WTC11 (cell line): ENCODE measurements at places on chromosomes 16 and 17. TPM values are rescaled to one million over a fixed set of nuclear protein-coding genes. Genes with fewer than 3 reads are reported as not detected.

TP53TG3 gene
- total RNA-seq: not detected in 3 replicates

GRCh38 chr17:13638855-13639458 is 37.2 kb upstream of the HS3ST3A1 start:
- no peak for DNase-seq

GRCh38 chr17:34285286-34285792 is at the start of gene CCL11:
CCL11 (plus strand) TSS chr17:34285742; CDS start chr17:34285809, 67 bp downstream.
- no peak for DNase-seq

DNA sequence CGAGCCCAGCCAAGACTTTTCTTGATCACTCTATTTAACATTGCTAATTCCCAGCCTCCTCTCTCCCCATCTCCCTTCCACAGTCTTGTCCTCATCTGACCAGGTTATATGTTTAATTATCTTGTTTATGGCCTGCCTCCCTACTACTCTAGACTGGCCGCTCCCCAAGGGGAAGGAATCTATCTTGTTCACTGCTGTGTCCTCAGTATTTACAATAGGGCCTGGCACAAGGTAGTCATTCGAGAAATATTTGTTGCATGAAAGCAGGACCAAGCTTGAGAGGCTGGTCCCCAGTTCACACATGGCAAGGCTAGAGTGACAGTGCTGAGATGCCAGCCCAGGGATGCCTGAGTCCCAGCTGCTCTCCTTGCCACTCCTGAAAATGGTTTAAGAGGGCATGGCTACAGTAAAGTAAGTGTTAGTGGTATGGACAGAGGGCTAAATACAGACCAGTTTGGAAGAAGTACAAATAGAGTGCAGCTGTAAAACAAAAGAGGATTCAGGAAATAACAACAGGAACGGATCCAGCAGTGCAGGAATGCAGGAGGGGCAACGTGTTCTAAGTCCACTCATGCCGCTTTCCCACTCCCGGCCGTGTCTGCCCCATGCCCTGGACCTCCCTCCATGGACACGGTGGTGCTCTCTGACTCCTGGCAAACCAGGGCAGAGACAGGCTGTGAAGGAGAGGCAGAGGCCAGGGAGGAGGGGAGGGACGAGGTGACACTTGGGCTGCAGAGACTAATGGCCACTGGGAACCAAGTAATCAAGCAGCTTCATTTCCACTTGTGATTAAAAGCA is 65.6 kb downstream of the TOM1L2 start:
- no peak for DNase-seq

DNA sequence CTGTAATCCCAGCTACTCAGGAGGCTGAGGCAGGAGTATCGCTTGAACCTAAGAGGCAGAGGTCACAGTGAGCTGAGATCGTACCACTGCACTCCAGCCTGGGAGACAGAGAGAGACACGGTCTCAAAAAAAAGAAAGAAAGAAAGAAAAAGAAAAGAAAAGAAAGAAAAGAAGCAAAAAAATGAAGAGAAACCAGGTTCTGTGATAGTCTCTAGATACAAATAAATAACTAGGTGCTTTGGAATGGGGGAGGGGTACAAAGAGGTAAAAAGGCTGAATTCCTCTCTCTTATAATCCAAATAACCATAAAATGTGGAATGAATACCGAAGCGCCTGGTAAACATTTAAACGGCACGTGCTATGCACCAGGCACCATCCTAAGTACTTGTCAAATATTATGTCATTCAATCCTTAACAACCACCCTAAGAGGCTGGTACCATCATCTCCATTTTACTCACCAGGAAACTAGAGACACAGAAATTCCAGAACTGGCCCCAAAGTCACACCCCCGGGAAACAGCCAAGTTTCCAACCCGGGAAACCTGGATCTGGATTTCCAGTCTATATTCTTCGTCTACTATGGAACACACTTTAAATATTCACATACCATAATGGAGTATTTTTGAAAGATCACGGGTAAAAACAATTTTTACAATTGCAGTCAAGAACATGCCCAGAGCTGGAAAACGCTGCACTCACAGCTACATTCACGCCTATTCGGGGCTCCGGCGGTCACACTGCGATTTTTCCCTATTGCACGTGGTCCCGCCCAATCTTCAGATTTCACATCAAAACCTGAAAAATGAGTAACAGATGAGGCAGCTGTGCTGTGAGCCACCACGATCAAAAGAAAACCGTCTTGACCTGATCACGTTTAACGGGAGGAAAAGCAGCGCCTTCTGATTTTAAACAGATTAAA is 10.5 kb downstream of the NXN start:
- DNase-seq: no peak

- DNase-seq: peak; percentile 11
Measured at GRCh38 chr16:53503991-53504663, 1.1 kb upstream of the AKTIP start.

DNA sequence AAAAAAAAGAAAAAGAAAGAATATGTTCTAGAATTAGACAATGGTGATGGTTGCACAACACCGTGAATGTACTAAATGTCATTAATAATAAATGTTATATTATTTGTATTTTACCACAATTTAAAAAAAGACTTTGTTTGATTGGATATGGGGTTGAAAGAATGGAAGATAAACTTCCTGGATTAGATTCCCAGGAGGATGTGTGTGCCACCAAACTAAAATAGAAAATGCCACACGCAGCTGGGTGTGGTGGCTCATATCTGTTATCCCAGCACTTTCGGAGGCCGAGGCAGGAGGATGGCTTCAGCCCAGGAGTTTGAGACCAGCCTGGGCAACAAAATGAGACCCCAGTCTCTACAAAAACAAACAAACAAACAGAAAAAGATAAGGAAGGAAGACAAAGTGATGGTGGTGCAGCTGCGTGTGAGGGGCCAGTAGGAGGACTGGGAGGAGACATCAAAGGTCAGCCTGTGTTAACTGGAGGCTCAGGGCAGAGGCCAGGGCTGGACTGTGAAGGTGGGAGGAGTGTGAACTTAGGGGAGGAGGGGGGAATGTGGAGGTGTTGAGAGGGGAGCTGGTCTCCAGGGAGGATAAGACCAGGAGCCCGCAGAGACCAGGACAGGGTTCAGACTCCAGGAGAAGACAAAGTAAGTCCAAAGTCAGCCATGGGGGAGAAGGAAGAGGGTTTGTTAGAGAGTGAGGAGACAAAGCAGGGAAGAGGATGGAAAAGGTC is 4.1 kb downstream of the PECAM1 start:
- DNase-seq: no peak
